Hypothalamus (tissue), 51 donors: ENCODE measurements at places on chromosomes 1 and 21.
A peak's percentile ranks its signal among the peaks of the same experiment; 100 is the strongest.

DNA sequence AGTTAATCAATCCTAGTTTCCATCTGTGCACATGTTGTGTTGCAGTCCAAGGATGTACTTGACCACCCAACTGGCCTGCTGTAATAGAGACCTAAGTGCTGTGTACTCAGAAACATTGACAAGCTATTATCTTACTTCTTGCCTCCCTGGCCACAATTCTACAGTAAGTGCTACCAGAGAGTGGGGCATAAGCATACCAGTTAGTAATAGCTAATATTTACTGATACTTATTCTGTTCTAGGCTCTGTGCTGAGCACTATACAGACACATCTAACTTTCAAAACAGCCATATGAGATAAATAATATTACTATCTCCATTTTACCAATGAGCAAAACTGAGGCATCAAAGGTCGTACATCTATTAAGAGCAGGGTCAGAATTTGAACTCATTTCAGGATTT is 49.5 kb upstream of the NPL start:
- no peak for DNase-seq

DNA sequence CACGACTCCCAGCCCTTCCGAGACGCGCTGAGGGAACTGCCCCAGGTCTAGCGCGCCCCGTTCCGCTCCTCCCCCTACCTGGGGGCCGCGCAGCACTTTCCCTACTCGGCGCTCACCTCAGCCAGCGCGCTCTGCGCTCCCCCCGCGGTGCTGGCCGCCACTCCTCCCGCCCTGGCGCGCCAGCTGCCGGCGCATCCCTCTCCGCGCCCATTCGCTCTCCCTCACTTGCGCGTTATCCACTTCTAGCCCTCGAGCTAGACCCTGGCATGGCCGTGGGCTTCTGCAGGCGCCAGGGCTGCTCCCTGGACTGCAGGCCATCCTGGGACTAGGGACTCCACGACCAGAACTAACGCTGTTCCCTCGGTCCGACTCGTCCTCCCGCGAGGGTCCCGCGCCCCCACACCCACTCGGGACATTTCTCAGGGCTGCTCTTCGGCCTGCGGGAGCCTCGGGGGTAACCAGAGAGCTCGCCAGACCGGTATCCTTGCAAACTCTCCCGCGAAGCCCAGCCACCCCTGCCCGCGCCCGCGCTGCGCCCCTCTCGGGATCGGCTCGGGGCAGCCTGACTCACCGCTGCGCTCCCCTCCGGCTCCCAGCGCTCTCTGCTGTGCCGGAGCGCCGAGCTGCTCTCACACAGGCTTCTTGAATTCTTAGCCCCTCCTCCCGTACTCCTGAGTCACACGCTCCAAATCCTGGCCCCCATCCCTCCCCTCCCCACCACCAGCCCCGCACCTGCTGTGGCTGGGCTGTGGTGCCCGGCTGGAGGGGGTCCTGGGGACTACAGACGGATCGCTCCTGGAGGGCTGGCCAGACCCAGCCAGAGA is at the start of gene NGF:
TSS of gene NGF (minus strand) at position 617 of the 824 bp plus-strand sequence. CDS start 51,454 bp downstream, outside the sequence.
- no peak for DNase-seq

GRCh38 chr1:239287296-239287695 is 99.1 kb upstream of the CHRM3 start:
- no peak for DNase-seq

- DNase-seq = no peak
Measured at GRCh38 chr1:225735252-225736149, 42.1 kb upstream of the SRP9 start.

- no peak for DNase-seq
Measured at GRCh38 chr1:10965546-10966226, 46.8 kb upstream of the TARDBP start.

DNA sequence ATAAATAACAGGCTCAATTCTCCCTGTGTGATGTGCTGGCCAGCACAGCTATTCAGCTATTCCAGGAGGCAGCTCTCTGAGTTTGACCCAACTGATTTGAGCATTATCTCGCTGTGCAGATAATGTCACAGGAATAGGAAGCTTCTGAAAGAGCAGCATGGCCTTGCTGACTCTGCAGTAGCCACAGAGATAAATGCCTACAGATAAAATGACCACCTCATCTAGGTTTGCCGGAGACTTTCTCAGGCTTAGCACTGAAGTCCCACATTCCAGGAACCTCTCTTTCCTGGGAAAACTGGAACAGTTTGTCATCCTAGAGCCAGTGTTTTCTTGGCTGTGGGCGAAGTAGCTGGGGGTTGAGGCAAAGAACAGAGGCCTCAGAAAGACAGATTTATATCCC is 98.9 kb downstream of the MRPL39 start:
- DNase-seq = no peak

DNA sequence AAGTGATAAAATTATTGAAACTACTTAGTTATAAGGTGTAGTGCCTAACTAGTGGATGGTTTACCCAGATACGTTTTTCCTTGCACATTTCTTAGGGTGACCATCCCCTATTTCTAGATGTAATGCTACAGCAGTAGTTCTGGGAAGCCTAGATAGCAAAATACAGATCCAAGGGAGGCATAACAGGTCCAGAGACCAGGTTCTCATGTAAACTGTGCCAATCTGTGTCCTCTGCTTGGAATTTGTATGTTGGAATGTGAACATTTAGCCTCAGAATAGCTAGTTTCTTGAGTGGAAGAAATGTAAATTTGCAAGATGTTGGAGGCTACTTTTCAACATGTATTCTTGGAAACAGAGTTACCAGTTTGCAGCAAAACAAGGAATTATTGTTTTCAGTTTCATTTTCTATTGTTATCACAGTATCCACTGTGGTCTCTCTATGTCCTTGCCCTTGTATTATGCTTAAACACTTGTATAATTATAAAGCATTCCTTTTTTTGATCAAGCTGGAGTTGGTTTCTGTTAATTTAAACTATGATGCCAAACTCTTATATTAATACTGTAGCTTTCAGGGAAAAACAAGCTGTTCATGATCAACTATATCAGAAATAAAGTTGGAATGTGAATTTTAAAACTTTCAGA is 102.0 kb upstream of the BRINP3 start:
- DNase-seq = peak; percentile 2
